DMS 273 treated with DMSO at 0.1 percent for 48 hours (cell line): ENCODE measurements at places on chromosomes 3 and 15.

GRCh38 chr3:45665101-45665572, 24.1 kb upstream of the SACM1L start:
- peak; percentile 9 for DNase-seq

- no peak for DNase-seq
Measured at GRCh38 chr3:22361521-22361920, 610.5 kb upstream of the ZNF385D start.

DNA sequence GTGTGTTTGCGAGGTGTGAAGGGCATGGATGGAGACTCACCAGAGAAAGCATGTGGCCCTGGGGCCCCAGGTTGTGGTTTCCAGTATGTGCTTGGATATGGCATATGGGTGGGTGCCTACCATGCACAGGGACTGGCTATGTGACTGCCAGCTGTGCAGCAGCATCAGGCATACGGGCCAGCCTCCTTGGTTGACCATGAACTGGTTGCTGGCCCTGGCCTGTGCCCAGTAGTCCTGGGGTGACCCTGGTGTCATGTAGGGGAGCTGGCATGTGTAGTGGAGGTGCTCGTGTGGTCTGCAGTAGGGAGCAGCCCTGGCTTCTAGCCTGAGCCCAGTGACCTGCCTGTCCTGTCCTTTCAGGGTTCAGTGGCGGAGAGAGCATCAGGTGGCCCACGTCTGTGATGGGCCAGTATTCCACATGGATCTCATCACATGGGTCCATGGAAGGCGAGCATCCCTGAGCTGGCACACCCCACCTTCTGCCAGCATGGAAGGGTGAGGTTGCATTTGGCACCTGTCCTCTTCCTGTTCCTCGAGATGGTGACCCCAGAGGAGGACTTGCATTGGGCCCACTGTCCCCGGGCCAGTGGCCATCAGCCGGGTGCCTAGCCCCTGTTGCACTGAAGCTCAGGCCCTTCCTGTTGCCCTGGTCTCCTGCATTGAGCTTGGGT, 228.9 kb downstream of the SNRPN start:
- no peak for DNase-seq

DNA sequence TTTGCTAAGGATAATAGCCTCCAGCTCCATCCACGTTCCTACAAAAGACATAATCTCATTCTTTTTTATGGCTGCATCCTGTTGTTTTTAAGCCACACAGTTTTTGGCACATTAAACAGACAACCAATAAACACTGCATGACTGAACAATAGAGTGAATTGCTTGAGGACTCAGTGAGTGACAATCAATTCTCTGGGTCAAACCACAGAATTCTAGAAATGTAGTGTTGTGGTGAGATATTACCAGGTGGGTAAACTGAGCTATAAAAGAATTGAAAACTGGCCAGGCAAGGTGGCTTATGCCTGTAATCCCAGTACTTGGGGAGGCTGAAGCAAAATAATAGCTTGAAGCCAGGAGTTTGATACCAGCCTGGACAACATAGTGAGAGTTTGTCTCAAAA, 154.7 kb upstream of the CADPS start:
- DNase-seq = no peak

DNA sequence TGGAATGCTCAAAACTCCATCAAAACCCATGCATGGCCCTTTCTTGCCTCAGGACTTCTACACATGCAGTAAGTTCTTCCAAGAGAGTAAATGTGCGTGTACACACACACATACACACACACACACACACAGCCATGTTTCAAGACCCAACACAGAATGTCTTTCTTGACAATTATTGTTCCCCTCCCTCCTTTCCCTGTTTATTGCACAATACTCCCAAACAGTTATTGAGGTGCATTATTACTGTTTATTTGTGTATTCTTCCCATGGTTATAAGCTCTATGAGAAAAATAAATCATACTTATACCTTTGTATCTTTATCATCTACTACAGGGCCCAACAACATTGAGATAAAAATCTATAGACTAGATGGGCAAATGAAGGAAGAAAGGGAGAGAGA, 523.8 kb upstream of the NAALADL2 start:
- DNase-seq = no peak

- DNase-seq = no peak
Measured at GRCh38 chr3:195900436-195901355, 7.7 kb downstream of the TNK2 start.

DNA sequence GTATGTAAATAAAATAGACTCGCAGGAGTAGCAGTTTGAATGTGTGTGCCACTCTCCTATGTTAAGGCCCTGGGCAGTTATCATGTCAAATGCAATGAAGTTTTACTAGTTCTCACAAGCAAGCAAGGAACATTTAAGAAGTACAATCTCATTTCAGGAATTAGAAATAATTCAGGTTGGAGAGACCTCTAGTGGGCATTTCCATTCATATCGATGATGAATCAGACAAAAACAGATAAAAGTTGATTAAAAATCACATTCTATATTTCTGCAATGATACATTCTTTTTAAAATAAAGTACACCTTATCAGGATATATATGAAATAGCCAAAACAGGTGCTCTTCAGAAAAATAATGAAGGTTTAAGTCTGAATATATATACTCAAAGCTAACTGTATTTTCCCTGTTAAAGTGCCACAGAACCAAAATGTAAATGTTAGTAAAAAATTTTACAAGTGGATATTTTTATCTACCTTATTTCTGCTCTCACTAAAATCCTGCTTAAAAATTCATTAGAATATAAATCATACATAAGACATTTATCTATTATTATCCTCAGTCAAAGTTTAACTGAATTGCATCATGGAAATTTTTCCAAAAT, 492.4 kb upstream of the FRG2C start:
- no peak for DNase-seq

- DNase-seq = no peak
Measured at GRCh38 chr3:63863150-63864007, at the start of the genes ATXN7 and THOC7. Gene ATXN7, plus strand, starts transcription at chr3:63863867. Its CDS starts 48,732 bp downstream, at chr3:63912599. Gene THOC7, minus strand, starts transcription at chr3:63863805. Its CDS starts 15 bp downstream, at chr3:63863790.

- no peak for DNase-seq
Measured at GRCh38 chr3:101138817-101139216, 145.6 kb upstream of the ABI3BP start.

DNA sequence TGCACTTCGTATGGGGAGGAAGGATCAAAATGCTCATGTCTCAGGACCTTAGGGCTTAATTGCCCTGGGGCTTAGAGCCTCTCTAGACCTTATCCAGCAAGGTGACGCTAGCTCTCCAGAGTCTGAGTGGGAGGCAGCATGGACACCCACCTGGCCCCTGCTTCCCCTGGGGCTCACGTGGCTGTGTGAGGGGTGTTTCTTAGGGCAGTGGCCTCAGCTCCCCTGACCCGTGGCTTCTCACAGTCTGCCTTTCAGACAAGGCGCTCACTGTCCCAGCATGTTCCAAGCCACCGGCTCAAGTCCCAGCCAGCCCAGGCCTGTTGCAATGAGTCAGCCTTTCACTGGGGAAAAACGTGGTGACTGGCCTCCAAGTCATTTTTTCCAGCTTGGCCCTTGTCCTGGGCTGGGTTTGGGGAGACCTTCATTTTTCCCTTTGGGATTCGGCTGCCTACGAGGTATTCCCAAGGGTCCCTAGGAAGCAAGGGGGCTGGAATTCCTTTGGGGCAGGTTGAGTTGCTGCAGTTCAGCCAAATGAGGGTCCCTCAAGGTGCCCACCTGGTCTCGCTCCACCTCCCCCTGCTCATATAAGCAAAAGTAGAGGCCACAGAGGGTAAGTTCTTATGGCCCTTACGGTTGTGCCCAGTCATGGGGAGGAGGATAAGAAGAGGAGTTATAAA, 15.7 kb downstream of the BHLHE40 start:
- no peak for DNase-seq

DNA sequence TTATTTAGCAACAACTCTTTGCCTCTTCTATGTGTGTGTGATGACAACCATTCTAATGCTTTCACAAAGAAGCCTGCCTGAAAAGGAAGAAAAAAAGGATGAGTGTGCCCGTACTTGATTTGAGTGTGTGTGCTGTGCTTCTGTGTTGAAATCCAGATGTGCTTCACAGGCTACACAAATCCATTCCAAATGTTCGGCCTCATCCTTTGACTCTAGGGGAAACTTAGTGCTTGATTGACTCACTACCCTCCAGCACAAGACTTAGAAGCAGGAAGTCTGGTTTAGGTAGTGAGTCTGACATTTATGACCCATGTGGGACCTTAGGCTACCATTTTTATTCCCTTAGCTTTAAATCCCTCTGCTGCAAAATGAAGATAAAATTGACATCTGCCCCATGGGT, 108.8 kb upstream of the PLAAT1 start:
- no peak for DNase-seq

GRCh38 chr3:190366133-190366532, 21.8 kb upstream of the CLDN16 start:
- no peak for DNase-seq

- no peak for DNase-seq
Measured at GRCh38 chr3:37509069-37509468, 334.7 kb upstream of the LRRFIP2 start.

DNA sequence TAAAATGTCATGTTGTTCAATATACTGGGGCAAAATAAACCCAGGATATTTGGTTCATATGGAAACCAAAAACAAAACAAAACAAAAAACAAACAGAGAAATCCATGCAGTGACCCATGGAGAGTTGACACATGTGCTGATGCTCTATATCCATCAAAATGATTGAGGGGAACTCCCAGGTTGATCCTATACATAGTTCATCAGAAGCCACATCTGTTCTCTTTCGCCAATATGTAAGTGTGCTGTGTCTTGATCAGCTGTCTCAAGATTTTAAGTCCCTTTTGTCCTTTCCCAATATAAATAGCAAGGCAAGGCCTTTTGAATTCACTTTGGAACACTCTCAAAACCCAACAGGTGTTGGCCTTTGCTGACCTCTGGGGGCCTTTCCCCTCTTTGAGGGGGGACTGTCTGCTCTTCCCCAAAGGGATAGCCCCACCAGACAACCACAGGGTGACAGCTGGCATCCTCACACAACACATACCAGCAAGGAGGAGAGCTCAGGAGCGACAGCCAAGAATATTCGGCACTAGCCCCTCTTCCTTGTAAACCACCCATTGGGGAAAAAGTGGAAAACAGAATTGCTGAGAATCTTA, 209.4 kb upstream of the CD96 start:
- DNase-seq = no peak

DNA sequence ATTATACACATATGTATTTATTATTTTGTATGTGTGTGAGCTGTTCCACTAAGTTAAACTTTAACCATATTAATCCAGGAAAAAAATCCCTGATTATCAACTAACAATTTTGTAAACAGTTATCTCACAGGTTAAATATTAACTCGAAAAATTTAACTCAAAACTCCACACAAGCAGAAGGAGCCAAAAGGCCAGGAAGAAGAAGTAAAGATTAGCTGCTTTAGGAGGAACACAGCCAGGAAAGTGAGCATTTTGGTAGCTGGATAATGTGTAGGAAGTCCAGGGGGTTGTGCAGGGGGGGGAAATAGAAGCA, 425.0 kb downstream of the TIGIT start:
- no peak for DNase-seq

DNA sequence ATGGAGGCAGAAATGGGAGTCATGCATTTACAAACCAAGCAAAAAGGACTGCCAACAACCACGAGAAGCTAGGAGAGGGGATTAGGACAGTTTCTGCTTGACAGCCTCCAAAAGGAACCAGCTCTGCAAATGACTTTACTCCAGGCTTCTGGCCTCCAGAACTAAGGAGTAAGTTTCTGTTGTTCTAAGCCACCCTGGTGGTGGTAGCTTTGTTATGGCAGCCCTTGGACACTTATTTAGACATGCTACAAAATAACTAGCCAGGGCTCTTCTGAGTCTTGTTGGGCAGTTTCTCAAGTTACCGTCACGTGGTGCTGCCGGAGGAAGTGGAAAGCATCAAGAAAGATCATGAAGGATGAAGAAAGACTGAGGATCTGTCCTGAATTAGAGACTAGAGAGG, 386.5 kb downstream of the LRTM1 start:
- DNase-seq = no peak

GRCh38 chr3:69458803-69459365, 73.0 kb upstream of the FRMD4B start:
- DNase-seq = no peak

DNA sequence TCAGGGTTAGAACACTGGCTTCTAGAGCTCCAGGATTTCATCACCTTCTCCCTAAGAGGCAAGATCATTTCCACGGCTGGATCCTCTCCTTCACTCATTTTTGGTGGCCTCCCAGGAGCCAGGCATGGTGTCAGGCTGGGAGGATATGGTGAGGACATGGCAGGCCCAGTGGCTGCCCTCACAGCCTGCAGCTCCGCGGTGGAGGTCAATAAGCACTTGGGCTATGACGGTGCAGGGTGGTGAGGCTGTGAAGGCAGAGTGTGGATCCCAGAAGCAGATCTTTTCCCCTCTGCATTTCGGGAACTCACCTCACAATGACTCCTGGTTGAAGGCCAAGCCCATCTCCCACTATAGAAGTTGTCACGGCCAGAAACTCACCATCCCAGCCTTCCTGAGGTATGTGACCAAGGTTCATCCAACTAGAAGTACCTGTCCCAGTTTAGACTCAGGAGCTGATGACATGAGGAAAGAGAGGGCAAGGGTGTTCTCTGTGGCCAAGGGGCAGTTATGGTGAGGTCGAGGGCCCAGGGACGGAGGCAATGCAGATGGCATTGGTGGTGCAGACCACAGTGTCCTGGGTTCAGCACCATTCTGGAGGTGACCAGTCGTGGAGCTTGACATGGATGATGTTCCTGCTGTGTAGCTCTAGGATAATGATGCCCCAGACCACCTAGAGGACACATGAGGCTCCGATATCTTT, 100.1 kb upstream of the SMAD3 start:
- DNase-seq = no peak

DNA sequence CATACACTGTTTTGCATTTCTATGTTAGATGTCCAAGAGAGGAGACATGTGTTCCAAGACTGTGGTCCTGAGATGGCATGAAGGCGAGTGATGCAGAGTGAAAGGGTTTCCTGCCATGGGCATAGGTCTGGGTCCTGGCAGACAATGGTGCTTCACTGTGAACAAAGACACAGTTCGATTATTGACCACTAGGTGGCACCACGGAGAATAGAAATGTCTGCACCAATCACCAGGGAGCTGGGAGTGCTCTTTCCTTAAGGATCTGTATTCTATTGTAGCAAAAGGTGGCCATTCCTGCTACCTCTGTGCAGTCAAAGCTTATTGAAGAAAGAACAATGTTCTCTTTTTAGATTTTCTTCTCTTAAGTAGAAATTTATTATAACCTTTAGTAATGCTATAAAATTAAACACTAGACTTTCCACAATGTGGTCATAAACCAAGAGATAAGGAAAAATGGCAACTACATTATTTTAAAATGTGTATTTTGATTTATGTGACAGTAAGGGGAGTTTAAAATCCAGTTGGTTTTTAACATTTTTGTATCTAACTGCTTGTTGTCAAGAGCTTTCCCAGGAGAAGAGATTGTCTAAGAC, 88.7 kb downstream of the GABRG3 start:
- peak; percentile 20 for DNase-seq

DNA sequence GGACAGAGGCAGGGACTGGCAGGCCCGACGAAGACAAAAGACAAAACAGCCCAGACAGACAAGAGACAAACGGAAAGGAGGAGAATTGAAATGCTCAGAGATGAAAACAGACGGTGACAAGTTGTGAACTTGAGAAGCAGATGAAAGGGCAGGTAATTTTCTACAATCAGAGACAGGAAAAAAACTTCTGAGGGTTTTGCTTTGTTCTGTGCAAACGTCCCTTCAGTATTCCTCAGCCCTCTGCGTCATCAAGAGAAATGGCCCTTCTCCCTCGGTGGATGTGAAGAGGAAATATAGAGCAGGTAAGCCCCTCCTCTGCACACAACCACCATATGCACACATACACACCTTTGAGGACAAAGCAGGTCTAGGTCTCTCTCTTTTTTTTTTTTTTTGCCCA, 206.6 kb downstream of the UACA start:
- no peak for DNase-seq

GRCh38 chr15:39998511-39999077, 40.4 kb downstream of the SRP14 start:
- DNase-seq = no peak
